Right ventricle myocardium inferior (tissue), 1 donor: ENCODE measurements at places on chromosomes 13 and 19.

- DNase-seq: no peak
Observed at GRCh38 chr13:109331898-109332297, 454.5 kb downstream of the IRS2 start.

GRCh38 chr13:54241719-54242118, 1213.1 kb downstream of the OLFM4 start:
- DNase-seq: no peak

- no peak for DNase-seq
Observed at GRCh38 chr13:48315969-48316650, 12.6 kb downstream of the RB1 start.

DNA sequence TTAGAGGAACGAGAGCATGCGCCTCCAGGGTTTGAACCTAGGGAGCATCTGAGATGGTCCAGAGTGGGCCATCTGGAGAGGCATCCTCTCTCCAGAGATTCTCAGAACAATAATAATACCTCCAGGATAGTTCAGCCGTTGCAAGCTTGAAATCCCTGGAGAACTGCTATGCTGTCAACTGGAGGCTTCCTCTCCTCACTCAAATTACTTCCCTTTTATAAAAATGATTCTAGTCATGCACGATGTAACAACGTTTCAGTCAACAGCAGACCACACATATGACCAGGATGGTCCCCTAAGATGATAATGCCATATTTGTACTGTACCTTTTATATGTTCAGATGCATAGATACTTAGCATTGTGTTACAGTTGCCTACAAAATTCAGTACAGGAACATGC, 108.7 kb downstream of the SHISA2 start:
- no peak for DNase-seq

- no peak for DNase-seq
Observed at GRCh38 chr13:111339366-111340143, 19.1 kb downstream of the TEX29 start.

- no peak for DNase-seq
Observed at GRCh38 chr13:29901710-29902631, 51.6 kb upstream of the UBL3 start.

DNA sequence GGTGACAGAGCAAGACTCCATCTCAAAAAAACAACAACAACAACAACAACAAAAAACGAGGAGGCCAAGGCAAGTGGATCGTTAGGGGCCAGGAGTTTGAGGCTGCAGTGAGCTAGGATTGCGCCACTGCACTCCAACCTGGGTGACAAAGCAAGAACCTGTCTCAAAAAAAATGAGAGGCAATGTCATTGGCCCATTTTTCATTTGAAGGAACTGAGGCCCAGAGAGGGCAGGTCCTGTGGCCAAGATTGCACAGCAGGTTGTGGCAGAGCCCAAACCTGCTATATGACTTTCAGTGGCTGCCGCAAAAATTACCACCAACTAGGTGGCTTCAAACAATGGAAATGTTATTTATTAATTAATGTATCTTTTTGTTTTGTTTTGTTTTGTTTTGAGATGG, 5.5 kb downstream of the PIK3R2 start:
- DNase-seq: no peak

DNA sequence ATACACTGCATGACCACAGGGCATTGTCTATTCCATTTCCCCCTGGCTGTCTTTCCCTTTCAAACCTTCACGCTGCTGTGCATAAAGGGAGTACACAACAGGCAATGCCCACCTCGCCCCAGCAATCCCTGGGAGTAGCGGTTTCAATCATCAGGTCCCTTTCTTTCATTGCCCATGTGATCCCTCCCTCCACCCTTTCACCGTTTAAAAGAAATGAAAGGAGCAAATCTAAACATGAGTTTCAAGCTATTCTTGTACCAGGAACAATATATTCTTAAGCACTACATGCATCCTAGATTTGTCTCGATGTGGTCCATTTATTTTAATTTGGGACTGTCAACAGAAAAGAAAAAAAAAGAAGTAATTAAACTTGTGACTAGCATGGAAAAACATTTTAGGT, 123.4 kb upstream of the ARGLU1 start:
- no peak for DNase-seq

GRCh38 chr19:5623397-5624017, 624 bp downstream of the SAFB start:
- no peak for DNase-seq

DNA sequence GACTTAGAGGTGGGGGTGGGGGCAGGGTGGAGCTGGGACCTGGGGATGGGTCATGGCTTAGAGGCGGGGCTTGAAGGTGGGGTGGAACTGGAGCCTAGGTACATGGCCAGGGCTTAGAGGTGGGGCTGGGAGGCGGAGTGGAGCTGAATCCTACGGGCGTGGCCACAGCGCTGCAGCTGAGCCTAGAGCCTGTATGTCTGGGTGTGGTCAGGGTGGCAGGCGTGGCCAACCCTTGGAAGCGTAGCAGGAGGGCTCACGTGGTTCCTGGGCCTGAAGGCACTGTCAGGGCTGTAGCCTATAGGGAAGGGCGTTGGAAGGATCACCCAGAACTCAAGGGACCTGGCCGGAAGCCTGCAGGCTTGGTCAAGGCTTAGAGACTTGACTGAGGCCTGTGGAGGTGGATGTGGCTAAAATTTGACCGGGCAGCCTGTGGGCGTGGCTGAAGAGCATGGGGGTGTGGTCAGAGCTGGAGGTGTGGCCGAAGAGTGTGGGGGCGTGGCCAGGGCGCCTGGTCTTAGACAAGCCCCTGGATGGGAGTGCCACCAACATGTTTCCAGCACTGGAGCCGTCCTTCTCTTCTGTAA, 24.3 kb downstream of the COLGALT1 start:
- DNase-seq: no peak
